ENCODE measurements at places on chromosomes 11 and 22.

DNA sequence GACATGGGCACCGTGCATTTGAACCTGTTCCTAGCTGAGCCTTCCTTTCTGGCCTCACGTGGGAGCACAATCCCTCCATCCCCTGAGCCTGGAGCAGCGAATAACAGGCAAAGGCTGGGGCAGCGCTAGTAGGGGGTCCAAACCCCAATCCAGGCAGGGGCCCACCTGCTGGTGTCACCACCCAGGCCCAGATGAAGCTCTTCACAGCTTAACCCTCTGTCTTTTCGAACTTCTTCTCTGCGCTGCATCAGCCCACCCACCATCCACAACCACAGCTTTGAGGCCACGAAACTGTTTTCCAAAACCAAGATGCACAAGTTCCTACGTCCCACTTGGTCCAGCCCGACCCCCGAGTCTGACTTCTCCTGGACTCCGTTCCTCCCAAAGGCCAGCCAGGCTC is 11.5 kb downstream of the KCNC1 start:
- DNase-seq: no peak

DNA sequence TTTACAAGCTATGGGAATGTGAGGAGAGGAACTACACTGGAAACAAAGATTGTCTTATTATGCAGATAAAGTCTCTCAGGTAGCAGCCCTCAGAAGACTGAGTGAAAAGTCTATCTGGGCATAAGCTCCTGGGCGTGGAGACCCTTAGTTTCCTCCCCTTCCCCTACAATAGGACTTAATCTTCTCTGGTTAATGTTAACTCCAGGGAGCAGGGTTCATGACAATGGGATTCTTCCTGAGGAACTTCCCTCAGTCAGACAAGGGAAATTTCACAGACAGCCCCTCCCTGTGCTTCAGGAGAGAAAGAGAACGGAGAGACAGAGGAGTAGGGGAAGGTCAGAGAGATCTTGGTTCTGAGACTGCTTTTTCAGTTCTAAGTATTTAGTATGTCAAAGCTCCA is 1428.6 kb downstream of the LRRC4C start:
- DNase-seq: no peak

DNA sequence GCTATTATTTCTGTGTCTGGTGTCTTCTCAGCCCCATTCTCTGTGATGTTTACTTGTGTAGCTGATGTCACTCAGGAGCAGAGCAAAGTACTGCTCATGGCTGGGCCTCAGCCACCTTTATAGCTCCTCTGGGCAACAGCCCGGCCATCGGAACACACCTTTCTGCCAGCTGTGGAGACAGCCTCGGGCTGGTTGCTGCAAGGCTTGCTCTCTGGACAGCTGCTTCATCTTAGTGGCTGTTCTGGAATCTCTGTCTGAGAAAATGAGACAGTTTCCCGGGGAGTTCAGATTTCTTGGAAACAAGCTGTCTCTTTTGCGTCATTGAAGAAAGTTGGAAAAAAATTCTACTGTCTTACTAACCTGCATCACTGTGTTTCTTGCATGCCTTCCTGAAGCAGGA is 20.0 kb downstream of the THY1 start:
- no peak for DNase-seq

DNA sequence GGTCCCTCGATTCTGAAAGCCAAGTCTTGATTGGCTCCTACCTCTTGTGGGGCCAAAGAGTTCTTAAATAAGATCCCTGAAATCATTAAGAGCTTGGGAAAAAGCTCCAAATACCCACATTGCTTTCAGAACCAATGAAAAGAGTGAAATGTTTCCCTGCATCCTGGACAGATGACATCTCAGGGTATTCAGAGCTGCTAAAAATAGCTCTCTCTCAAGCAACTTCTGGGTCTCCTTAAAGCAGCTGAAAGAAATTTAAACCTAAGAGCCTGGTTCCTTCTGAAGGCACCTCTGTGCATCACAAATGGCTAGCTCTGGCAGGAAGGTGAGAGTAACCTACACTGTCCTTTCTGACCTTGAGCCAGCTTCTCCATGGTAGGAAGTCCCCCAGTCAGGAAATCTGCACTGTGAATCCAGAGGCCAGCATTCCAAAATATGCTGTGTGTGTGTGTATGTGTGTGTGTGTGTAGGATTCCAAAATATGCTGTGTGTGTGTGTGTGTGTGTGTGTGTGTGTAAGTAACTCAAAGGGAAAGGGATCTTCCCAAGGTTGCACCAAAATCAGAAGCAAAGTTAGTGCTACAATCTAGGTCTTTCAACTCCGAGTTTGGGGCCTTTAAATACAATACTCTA is 50.1 kb downstream of the RELT start:
- DNase-seq: no peak

DNA sequence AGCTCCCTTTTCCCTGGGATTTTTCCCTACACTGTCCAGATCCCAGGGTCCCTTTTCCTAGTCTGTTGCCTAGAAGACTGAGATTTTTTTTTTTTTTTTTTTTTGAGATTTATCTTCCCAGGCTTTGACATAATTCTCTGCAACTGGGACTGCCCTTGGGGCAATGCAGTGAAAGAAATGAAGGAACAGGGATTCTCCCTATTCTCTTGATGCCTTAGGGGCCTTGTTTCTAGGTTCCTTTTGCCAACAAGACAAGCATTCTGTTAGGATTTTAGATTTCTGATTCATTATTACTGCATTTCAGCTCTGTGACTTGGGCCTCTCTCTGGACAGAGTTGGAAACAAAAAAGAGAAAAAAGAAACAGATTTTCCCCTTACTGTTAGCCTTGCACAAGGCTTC is 47.3 kb downstream of the QSER1 start:
- DNase-seq: no peak

DNA sequence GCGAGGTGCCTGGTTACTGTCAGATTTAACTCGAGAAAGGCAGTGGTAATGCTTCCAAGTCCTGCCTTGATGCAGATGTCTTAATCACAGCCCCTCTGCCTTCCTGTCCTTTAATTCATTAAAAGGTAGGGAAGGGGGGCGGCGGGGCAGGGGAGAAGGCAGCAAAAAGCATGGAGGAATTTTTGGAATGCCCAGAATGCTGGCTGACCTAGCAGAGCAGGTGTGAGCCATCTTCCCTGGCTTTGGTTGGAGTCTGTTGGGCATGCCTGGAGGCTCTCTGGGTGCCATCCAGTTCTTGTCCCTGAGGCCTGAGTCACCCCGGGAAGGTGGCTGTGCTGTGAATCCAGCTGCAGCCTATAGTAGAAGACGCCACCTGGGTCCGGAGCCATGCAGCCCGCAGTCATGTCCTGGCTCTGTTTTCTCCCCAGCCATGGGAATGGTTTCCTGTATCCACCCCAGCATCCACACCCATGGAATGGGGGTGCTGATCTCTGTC is 15.6 kb downstream of the KIAA1671 start:
- DNase-seq: no peak

GRCh38 chr11:119643876-119644225 is 85.1 kb downstream of the NECTIN1 start:
- DNase-seq: no peak

GRCh38 chr11:57641011-57641807 is 8.5 kb downstream of the YPEL4 start:
- DNase-seq: peak; percentile 36

GRCh38 chr22:47457509-47458300 is 695.3 kb downstream of the TBC1D22A start:
- DNase-seq: no peak

- DNase-seq: no peak
Observed at GRCh38 chr11:8020244-8020597, 33.1 kb downstream of the EIF3F start.
